T-helper 1 cell (primary cell): ENCODE measurements at places on chromosomes 5 and 9.
A peak's percentile ranks its signal among the peaks of the same experiment; 100 is the strongest.

GRCh38 chr5:143515829-143516228, 112.3 kb upstream of the NR3C1 start:
- DNase-seq = no peak

- DNase-seq = no peak
Observed at GRCh38 chr5:132773601-132774355, 3.3 kb downstream of the SEPTIN8 start.

- DNase-seq = no peak
Observed at GRCh38 chr5:180558232-180558631, 33.1 kb downstream of the SCGB3A1 start.

- DNase-seq = no peak
Observed at GRCh38 chr5:159571501-159572244, 241.4 kb upstream of the IL12B start.

GRCh38 chr5:53246042-53246836, 136.7 kb upstream of the MOCS2 start:
- DNase-seq = no peak

DNA sequence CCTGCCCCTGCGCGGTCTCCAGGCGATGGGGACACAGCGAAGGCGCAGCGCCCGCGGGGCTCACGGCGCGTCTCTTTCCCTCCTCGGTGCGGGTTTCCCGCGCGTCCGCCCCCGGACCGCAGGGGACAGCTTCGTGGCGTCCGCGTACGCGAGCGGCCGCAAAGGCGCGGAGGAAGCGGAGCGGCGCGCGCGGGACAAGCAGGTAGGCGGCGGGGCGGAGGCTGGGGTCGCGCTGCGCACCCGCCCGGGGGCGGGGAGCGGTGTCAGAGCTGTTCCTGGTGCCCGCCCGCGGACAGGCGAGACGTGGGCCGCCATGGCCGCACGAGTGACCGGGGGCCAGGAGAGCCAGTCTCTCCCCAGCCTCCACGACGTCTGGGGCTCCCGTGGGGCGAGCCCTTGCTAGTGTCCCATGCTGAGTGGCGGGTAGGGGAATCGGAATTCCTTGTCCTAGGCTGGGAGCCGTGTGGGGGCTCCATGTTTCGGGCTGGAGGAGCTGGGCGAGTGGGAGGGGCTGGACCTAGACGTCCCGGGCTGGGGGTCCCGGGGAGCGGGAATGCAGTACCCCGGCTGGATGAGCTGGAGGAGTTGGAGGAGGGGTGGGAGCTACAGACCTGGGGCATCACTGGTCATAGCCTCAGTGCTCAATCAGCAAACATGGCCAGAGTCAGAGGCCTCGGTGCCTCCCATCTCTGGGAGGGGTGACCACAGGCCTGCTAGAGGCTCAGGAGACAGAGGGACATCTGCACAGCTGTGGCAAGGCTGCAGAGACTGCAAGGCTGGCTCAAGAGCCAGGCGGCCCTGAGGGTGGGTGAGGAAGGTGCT, 968 bp downstream of the NKD2 start:
- DNase-seq = no peak

GRCh38 chr5:126998201-126998631, 32.1 kb downstream of the MARCHF3 start:
- no peak for DNase-seq

DNA sequence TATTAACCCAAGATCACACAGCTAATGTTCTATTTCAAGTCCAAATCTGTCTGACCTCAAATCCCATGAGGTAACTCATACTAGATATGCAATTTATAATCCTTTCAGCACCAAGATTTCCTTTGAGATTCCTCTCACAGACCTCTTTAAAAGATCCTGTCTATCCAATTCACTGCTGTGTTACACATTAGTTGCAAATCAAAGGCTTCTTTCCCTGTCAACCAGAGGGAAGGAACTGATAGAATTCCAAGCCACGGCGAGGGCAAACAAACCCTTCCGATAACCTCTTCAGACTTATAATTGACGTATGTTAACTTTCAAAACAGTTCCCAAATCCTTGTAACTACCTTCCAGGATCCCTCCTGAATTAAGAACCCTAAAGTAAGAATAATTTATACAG, 168.9 kb downstream of the DRD1 start:
- no peak for DNase-seq

DNA sequence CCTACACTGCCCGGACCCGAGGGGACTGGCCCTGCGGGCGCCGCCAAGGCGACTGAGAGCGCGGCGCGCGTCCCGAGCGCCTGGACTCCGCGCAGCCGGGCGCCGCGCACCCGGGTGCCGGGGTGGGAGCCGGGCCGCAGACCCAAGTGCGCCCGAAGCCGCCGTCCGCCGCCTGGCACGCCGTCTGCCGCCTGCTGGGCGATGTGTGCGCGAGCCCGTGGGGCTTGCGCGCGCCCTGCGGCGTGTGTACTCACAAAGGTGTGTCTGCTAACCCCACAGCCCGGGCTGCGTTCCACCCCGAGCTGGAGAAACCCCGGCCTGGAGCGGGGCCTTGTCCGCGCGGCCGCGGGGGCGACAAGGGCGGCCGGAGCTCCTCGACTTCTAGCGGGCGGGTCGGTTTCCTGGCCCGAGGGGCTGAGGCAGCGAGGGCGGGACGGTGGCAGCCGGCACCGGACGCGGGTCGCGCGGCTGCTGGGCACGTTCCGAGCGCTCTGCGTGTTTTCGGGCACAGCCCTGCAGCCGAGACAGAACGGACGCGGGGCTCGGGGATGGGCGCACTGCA, 1.1 kb upstream of the ZSWIM6 start:
- peak; percentile 61 for DNase-seq

- DNase-seq = no peak
Observed at GRCh38 chr9:118991366-118992285, 377.6 kb downstream of the BRINP1 start.

DNA sequence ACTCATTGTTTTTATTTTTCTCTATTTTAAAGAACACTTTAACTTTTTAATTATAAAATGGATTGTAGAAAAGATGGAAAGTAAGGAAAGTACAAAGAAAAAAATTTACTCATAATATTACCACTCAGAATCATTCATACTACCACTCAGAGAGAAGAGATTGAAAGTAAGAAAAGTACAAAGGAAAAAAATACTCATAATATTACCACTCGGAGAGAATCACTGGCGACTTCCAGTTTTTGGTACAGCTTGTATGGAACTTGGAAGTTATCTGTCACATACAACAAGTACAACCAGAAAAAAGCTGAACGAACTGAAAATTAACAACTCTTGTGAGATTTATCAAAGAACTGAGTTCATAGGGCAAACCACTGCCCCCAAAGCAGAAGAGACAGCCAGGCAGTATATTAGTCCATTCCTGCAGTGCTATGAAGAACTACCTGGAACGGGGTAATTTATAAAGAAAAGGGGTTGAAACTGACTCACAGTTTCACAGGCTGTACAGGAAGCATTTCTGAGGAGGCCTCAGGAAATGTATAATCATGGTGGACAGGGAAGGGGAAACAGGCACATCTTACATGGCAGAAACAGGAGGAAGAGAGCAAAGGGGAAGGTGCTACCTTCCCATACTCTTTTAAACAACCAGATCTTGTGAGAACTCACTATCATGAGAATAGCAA, 183.9 kb downstream of the SMARCA2 start:
- no peak for DNase-seq

GRCh38 chr5:99070822-99071221, 142.0 kb upstream of the CHD1 start:
- DNase-seq = no peak
